ENCODE measurements at places on chromosomes 5 and 9. TPM values are rescaled to one million over a fixed set of nuclear protein-coding genes. Genes with fewer than 3 reads are reported as not detected.

Gene FGFR4
- 2.0 TPM for total RNA-seq

Gene RNF208
- 1.4 TPM for total RNA-seq

Gene CDH18
- not detected for total RNA-seq

Gene SLCO4C1
- total RNA-seq = 7.4 TPM

Gene SPARC
- not detected for total RNA-seq

Gene ARID3C
- total RNA-seq = 0.31 TPM

Gene ABL1
- total RNA-seq = 28.1 TPM

Gene ZFP2
- total RNA-seq = not detected

Gene EIF4EBP3
- 7.0 TPM for total RNA-seq

Gene GFI1B
- not detected for total RNA-seq

Gene OCLN
- 0.67 TPM for total RNA-seq

Gene TNFSF8
- total RNA-seq = 1.9 TPM

Gene C8G
- 2.4 TPM for total RNA-seq

Gene ANXA1
- total RNA-seq = 37.0 TPM

Gene TMEM267
- 20.6 TPM for total RNA-seq

Measured in natural killer cell treated with Interleukin-12 subunit alpha and Interleukin-12 subunit beta and Interleukin-15 and Interleukin-18, amount 100 ng/mL, for 72 hours (primary cell).